ENCODE measurements at places on chromosomes 1 and 21. TPM values are rescaled to one million over a fixed set of nuclear protein-coding genes. Genes with fewer than 3 reads are reported as not detected.

GBP6 gene
- not detected for total RNA-seq

GRCh38 chr1:87017998-87018672 lies 103.7 kb downstream of the HS2ST1 start:
- DNase-seq = no peak

DNA sequence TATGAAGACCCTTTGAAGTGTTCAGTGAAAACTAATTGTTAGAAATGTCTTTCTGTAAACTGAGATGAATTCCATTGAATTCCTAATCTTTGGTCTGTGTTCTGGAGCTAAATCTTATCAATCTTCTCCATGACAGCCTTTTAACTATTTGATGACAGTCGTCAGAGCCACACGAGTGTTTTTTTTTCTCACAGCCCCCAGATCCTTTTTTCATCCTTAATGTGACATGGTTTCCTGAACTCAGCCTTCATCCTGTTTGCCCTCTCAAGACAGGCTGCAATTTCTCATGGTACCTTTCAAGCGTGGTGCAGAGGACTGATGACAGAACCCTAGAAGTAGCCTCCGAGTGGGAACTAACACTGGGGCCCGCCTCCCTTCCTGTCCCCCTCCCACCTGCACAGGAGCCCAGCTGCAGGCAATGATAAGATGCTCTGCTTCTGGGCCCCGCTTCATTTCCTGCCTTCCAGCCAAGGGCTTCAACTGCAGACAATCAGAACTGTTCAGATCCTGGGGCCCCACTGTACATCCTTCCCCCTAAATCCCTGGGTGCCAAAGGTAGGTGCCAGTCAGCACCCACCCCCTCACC lies 114.6 kb upstream of the VAV3 start:
- DNase-seq = no peak

DNA sequence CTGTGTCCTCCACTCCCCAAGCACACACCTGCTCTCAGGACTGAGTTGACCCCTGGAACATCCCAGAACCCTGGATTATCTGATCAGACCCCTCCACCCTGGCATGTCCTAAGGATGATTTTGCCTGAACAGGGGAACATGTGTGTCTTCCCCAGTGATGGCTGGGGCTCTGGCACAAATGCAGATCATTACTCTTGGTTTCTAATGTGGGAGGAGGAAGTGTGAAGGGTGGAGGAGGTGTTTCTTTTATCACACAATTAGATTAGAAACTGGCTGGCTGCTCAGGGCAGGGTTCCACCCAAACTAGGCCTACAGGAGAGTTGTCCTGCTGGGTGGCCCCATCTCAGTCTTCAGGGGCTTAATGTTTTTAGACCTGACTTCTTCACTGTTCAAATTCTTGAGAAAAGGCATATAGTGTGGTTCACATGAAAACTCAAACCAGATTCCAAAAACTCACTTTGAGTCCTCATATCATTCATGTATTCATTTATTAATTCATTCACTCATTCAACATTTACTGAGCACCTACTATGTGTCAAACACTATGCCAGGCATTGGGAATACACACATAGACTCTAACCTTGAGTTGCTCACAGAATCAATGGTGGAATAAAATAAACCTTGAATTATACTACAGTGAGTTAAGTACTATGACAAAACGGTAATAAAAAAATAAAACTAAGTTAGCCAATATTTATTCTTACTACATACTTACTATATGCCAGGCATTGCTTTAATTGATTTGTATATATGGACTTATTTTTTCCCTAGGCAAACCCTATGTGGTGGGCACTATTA lies 221.8 kb upstream of the JUN start:
- DNase-seq = no peak

GRCh38 chr1:210490781-210491180 lies 162.1 kb downstream of the HHAT start:
- DNase-seq = no peak

ABCG1 gene
- total RNA-seq = 4.6 TPM

DNA sequence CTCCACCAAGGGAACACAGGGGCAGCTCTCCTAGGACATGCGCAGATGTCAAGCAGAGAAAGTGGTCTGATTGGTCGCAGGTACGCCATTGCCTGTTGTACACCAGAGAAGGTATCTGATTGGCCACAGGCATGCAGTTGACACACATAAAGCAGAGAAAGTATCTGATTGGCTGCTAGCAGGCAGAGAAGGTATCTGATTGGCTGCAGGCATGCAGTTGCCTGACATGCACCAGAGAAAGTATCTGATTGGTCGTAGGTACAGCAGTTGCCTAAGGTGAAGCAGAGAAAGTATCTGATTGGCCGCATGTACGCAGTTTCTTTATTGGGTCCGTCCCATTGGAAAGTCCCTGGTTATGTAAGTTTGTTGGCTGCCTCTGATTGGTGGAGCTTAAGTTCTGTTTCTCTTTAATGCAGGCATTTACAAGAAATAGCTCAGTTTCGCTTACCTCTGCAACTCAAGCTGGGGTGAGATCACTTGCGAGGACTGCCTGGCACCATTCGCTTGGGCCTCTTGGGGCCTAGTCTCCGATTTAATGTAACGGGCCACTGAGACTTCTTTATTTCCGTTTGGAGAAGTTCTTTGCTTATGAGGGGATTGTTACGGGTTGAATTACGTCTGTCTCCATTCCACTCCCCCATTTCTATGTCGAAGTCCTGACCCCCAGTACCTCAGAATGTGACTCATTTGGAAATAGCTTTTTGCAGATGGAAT lies 74.2 kb downstream of the SIK1 start:
- DNase-seq = no peak

- no peak for DNase-seq
Observed at GRCh38 chr1:233668146-233668724, 54.3 kb downstream of the KCNK1 start.

DNA sequence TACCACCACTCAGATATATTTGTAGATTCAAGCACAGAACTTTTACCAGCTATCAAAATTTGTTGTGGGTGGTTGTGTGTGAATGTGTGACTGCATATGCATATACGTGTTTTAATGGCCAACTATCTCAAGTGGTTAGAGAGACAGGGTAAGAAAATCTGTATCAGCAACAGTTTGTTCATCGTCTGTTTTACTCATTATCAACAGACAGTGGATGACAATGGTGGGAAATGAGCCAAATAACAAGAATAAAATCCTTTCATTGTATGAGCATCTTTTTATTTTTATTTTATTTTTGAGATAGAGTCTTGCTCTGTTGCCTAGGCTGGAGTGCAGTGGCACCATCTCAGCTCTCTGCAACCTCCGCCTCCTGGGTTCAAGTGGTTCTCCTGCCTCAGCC lies 22.7 kb upstream of the DYNLT5 start:
- DNase-seq = no peak

DNA sequence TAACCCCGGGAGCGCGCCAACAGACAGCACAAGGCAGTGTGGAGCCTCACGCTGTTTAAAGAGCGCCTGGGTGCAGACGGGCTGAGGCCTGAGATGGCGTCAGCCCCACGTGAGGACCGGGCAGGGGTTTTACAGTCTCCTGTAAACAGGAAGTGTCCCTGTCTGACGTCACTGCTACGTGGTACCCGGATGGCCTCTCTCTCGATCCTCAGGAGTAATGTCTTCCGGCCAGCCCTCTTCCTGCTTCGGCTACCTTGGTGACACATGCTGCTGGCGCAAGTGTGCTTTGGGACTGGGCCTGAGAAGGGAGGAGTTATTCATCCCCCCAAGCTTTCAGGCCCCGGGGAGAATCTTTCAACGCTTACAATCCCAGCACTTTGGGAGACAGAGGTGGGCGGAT lies 41.2 kb downstream of the CNST start:
- no peak for DNase-seq

DNA sequence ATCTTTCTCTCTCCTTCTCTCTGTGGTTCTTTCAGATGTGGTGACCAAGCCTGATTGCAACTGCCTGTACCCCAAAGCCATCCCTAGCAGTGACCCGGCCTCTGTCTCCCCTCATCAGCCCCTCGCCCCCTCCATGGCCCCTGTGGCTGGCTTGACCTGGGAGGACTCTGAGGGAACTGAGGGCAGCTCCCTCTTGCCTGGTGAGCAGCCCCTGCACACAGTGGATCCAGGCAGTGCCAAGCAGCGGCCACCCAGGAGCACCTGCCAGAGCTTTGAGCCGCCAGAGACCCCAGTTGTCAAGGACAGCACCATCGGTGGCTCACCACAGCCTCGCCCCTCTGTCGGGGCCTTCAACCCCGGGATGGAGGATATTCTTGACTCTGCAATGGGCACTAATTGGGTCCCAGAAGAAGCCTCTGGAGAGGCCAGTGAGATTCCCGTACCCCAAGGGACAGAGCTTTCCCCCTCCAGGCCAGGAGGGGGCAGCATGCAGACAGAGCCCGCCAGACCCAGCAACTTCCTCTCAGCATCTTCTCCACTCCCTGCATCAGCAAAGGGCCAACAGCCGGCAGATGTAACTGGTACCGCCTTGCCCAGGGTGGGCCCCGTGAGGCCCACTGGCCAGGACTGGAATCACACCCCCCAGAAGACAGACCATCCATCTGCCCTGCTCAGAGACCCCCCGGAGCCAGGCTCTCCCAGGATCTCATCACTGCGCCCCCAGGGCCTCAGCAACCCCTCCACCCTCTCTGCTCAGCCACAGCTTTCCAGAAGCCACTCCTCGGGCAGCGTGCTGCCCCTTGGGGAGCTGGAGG lies 12.7 kb downstream of the CSF1 start:
- DNase-seq = no peak

DNA sequence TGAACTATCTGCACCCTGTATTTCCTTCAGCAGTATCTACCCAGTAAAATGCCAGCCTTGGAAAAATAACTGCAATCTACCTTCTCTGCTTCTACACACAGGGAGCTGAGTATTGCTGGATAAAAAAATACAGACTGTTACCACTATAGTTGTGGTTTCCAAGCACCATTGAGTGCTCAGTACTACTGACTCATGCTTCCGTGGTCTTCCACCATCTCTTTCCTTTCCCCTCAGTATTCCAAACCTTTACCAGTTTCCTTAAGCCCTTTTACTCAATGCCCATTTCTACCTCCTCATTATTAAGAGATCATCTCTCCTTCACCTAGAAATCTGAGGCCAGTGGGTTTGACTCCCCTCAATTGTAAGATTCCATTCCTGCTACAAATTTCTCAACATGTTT lies 23.8 kb downstream of the GLMN start:
- DNase-seq = no peak

- peak; percentile 56 for DNase-seq
Observed at GRCh38 chr1:112849425-112850033, 106.5 kb downstream of the SLC16A1 start.

GRCh38 chr1:184866586-184866985 lies 107.7 kb downstream of the NIBAN1 start:
- no peak for DNase-seq

OR2G6 gene
- total RNA-seq = not detected

RNF186 gene
- total RNA-seq = not detected

- DNase-seq = no peak
Observed at GRCh38 chr1:156515956-156516355, 15.4 kb upstream of the MEF2D start.

OR2M3 gene
- not detected for total RNA-seq

GRCh38 chr1:9128520-9129265 lies at the start of gene GPR157:
GPR157 (minus strand) TSS chr1:9129102; CDS start chr1:9129027, 75 bp downstream.
- DNase-seq = peak; percentile 36

DNA sequence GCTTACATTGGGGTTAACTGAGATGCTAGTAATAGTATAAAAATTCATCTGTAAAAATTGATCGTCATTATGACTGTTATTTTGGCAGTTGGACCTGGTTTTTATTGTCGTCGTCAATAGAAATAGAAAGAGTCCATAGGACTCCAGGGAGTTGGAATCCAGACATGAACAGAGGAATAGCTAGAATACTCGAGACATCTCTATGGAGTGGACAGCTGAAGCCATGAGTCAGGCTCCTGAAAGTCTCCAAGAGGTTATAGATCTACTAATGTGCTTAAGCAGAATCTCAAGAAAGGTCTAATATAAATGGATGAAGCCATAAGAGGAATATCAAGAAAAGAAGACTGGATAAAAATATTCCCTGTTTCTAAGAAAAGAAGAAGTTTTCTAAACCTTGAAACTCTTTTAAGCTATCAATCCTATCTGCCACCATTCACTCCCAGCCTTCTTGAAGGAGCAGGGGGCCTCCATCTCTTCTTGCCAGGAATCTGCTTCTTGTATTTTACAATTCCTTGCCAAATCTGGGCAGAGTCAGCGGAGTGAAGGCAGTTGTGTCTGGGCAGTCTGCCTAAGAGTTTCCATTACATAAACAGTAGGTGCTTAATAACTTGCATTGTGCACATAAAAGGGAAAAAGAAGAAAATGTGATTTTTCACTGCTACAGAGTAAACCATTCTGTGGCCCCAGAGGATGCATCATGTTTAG lies 163.3 kb downstream of the ST6GALNAC5 start:
- DNase-seq = no peak

PADI1 gene
- not detected for total RNA-seq

SELL gene
- total RNA-seq = 0.69 TPM

GRCh38 chr1:204684571-204685235 lies 835 bp downstream of the LRRN2 start:
- peak; percentile 20 for DNase-seq

GRCh38 chr21:31875496-31876015 lies 2.7 kb downstream of the HUNK start:
- no peak for DNase-seq

APCS gene
- not detected for total RNA-seq

USP24 gene
- 57.1 TPM for total RNA-seq

- no peak for DNase-seq
Observed at GRCh38 chr1:153939476-153939875, 7.0 kb downstream of the DENND4B start.

DNA sequence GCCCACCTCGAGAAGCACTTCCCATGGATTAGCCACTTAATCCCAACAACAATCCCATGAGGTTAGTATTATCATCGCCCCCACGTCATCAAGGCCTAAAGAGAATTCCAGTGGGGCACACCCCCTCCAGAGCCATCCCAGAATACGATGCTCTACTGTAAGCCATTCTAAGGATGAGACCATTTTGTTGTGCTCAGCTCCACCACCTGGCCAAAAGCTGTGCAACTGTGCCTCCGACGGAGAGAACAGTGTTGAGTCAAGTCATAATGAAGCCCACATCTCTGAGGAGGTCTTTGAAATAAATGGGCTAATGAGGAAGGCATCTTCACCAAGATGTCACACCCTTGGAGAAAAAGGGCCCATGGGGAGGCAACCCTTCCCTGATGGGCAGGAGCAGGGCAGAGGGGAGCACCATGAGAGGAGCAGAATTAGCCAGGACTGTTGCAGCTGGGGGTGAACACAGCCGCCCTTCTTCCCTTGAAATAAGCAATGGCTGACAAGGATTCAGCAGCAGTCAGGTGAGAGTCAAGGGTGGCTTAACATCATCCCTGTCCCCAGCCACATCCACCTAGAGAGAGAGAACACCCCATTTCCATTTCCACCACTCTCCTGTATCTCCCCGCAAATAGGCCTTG lies 14.6 kb downstream of the SYF2 start:
- DNase-seq = no peak

MFAP2 gene
- 170 TPM for total RNA-seq
